ENCODE measurements at places on chromosomes 12 and 14.

DNA sequence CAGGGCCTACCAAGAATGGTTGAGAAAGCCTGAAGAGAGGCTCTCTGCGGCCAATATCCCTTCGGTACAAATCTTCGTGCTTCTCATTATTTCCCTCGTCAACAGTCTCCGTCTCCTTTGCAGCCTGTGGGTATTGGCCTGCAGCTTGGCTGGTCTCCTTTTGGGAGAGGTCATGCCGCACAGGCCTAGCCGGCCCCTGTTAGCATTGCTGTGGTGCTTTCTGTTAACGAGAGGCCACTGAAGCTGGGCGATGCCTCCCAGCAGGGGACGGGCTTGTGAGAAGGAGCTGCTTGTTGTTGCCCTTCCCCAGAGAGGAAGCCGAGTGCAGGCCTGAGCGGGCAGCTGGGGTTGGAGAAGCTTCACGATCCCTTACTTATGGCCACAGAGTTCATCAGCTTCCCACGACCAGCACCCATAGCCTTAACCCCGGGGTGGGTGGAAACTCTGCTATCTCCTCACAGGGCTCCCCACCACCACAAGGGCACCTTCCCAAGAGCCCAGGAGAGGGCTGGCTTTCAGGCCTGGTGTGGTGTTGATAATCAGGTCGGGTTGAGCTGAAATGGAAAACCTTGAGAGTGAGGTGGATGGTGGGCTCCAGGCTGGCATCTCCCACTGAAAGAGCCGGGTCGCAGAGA, 228.6 kb downstream of the ZFP36L1 start:
- DNase-seq = no peak

DNA sequence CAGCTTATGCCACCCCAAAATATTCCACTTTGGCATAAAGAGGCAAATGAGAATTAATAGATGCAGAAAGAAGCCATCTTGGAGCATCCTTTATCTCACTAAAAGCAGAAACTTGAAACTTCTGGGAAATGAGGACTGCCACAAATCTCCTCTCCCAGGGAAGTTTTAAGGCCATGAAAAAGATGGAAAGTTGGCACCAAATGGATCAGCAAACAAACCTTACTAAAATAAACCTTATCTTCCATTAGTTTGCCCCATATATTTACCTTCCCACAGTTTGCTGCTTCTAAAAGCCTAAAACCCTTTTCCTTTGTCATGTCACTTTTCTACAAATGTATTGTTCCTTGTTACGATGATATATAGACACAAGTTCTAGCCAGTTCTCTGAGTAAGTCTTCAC, 340.0 kb upstream of the USP15 start:
- no peak for DNase-seq

- DNase-seq = peak; percentile 75
Observed at GRCh38 chr14:81625343-81625742, 91.7 kb upstream of the SEL1L start.

- DNase-seq = no peak
Observed at GRCh38 chr14:80325688-80326087, 114.4 kb upstream of the DIO2 start.

DNA sequence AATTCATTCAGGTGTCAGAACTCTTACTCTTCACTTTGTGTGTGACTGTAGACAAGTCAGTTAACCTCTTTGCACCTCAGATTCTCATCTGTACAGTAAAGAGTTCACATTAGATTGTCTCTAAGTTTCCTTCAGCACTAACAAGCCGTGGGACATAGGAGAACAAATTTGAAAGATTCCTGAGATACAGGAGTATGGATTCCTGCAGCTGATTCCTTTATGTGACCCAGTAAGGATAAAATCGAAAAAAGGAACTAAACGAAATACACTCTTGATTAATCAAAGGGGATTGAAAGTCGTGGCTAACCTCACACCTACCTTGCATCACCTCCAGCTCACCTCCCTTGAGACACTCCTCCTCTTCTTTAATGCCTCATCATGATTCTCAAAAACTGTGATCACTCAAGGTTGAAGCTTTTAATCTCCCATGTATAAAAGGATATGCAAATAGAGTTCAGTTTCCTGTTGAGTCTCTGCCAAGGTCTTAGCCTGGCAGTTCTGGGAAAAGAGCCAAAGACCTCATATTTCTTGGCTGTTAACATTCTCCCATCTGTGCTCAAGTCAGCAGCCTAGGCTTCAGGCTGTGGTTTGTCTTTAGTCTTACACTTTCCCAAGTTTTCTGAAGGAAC, 156.6 kb downstream of the DAD1 start:
- peak; percentile 79 for DNase-seq

DNA sequence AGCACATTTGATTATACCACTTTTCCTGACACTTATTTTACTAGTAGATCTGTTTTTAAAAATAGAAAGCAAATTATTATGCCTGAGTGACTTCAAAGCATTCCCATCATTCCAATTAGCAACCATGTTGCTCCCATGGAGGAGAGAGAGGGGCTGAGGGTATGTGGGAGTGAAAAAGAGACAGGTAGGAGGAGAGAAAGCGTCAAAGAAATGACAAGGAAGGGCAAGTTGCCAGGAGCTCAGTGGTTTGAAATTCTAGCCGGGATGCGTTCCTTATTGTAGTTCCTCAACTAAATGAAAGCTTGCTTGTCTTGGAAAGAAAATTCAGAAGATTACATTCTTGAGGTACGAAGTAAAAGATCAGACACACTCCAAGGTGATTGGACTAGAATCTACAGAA, 92.4 kb upstream of the PKP2 start:
- no peak for DNase-seq

DNA sequence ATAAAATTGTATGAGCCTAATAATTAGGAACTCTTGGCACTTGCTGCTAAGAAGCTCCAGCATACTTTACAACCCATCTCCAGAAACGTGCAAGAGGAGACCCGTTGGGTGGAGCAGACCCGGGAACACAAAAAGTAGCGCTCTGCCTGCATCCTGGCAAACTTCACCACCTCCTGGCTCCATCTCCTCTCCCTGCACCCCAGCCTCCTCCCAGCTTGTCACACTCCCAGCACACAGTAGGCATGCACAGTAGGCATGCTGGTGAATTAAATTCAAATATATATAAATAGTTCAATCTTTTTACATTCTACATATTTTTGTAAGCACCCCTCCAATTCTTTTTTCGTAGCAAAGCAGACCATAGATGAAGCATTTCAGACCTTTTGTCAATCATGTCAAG, 1.2 kb downstream of the VSIG10 start:
- DNase-seq = no peak

DNA sequence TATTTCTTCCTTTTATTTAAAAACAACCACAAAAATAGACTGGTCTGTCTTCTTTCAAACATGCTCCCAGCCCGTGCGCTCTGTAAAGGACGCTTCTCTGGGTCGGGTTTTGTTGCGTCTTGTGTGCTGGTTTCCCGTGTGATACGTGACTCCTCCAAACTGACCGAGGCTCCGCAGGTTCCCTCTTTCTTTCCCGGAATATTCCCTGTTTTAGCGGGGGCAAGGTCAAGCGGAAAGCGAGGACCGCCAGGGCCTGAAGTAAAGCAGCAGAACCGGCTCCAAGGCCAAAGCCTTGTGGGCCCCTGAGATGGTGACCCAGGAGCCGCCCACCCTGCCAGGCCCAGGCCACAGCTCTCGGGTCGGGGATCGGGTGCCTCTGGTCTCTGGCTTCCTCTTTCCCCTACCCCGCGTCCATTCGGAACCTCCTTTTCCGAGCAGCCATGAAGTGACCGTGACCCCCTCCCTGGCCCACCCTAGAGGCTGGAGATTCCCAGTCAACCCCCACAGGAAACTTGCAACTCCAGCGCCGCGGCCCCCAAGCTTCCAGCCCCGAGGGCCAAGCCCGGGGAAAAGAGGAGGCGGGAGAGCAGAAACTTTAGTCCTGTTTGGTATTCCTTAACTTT, 885 bp upstream of the HOXC10 start:
- DNase-seq = no peak
